Stimulated activated CD8-positive, alpha-beta memory T cell treated with anti-CD3 and anti-CD28 coated beads, Interleukin-7, amount 100 ng/mL, for 48 hours (primary cell): ENCODE measurements at places on chromosomes 3 and 15.

- no peak for DNase-seq
Measured at GRCh38 chr3:127820221-127820825, 2.0 kb downstream of the MGLL start.

DNA sequence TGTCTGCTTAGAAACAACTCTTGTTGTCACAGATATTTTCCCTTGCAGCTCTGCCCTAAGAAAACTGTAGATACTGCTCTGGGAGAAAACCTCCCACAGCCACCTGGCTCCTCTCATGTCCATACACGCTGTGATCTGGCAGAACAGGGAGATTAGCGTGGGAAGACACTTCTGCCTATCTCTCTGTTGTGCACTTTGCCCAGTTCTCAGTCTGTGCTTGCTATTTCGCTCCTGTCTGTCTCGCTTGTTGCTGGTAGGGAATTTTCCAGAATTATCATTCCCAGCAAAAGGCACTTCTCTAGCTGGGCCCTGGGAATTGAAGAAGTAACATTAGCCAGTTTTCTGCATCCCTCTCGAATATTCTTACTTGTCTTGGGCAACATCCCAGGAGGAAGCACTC lies 8.1 kb upstream of the GATM start:
- no peak for DNase-seq

GRCh38 chr3:192130534-192131132 lies 596.7 kb downstream of the FGF12 start:
- no peak for DNase-seq

DNA sequence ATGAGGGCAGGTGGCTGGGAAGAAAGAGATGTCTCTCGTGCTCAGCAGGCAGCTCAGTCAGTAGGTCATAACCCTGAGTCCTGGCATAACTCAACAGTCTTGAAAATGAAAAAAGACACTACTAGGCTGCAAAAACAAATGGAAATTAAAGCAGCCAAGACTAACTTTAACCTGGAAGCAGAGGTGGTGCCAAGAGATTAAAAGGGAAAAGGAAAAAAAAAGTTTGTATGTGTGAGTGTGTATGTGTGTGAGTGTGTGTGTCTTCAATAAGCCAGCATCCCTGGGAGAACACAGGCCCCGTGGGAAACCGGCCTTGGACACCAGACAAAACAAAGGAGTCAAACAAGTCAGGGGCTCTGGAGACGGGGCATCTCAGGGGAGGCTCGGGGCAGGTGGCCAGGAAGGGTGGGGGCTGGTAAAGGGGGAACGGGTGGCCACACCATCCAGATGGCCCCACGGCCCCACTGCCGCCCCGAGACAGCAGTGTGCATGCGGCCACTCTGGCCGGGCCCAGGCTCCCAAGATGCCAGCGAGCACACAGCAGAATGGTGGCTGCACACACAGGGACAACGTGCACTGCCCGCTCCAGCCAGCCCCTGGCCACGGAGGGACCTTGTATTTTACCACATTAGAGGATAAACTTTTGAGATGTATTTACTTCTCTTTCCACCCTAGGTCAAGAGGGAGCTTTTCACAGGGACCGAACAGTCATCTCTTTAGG lies 23.8 kb downstream of the CYFIP1 start:
- no peak for DNase-seq

DNA sequence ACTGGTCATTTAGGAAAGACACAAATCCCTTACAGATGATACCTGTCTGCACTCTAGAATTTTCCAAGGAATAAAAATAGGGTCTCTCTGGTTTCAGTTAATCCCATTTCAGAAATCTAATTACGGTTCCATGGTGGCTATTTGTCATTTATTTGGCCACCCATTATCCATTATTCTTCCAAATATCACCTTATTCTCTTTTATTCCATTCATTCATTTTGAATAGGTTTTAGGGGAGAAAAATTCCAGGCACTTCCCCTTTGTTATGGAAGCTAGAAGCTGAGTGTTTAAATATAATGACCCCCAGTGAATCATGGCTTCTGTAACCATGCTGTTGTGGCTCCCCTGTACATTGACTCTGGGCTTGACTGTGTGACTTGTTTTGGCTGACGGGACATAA lies 420.8 kb upstream of the DPH6 start:
- DNase-seq, result no peak

DNA sequence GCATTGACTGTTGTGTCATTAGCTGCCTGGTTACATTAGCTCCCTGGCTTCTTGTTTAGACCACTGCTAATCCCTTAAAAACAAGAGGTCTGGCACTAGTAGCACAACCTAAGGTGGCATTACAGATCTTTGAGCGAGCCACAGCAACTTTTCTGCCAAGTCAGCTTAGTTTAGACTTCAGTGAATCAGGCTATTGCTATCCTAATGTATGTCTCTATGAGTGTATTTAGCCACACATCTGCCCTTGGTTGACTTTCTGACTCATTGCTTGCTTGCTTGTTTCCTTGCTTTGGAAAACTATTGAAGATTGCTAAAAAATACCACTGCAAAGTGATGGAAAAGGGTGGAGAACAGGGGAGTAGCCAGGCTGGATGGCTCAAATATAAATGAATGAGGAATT lies 50.2 kb downstream of the CHP1 start:
- no peak for DNase-seq
